Fibroblast of villous mesenchyme (primary cell): ENCODE measurements at places on chromosomes 2 and 18.

DNA sequence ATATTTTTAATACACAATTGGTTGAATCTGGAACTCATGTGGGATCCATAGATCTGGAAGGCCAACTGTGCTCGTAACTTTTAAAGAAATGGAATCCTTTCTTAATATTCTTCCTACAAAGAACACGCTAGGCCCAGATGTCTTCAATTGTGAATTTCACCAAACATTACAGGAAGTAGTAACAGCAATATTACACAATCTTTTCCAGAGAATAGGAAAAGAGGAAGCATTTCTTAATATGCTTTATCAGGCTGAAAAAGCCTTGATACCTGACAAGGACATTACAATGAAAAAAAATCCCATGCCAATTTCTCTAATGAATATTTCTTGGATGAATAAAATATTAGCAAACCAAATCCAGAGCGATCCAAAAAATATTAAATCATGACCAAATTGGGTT lies 80.3 kb upstream of the HAAO start:
- DNase-seq: peak; percentile 57

- DNase-seq: no peak
Measured at GRCh38 chr2:60715561-60715960, 40.5 kb upstream of the PAPOLG start.

- DNase-seq: no peak
Measured at GRCh38 chr18:42640160-42640559, 475.3 kb downstream of the RIT2 start.

DNA sequence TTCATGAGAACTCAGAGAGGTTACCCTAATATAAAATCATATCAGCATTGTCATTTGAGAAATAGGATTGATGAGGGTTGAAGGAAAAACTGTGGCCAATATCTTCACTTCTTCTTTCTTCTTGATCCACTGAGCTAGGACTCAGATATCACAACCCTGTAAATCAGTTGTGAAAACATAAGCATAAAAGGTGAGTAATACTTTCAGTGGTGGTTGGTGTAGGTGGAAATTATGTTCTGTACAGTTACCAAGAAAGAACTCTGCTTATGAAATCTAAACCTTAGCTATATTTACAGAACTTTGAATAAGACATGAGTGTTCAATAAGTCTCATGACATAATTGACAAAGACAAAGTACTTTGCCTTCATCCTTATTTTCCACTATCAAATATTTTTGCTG lies 56.3 kb downstream of the PAX3 start:
- no peak for DNase-seq
